Hepatocyte (in vitro differentiated cells): ENCODE measurements at places on chromosomes 13 and 19. TPM values are rescaled to one million over a fixed set of nuclear protein-coding genes. Genes with fewer than 3 reads are reported as not detected.

The PGLYRP1 gene
- polyA plus RNA-seq: not detected in 2 replicates

The LILRB4 gene
- polyA plus RNA-seq: not detected in 2 replicates

The GPR183 gene
- polyA plus RNA-seq: 1.4 and 3.0 TPM in 2 replicates

The ZNF382 gene
- 2.4 and 4.7 TPM in 2 replicates for polyA plus RNA-seq

The TPTE2 gene
- not detected in 2 replicates for polyA plus RNA-seq

The KLK1 gene
- polyA plus RNA-seq: 6.6 and 8.2 TPM in 2 replicates

The ETV2 gene
- polyA plus RNA-seq: 0.79 and 3.5 TPM in 2 replicates

The RASGRP4 gene
- 0.44 TPM in 1 of 2 replicates, not detected in the other for polyA plus RNA-seq

The CRYL1 gene
- 52.6 and 65.5 TPM in 2 replicates for polyA plus RNA-seq

The POP4 gene
- 91.8 and 111 TPM in 2 replicates for polyA plus RNA-seq

The PCCA gene
- 23.6 and 25.7 TPM in 2 replicates for polyA plus RNA-seq

The CEACAM5 gene
- 0.96 and 1.5 TPM in 2 replicates for polyA plus RNA-seq

The RDH8 gene
- polyA plus RNA-seq: not detected in 2 replicates

The C19orf33 gene
- 118 and 123 TPM in 2 replicates for polyA plus RNA-seq

The ZNF793 gene
- 6.0 and 6.2 TPM in 2 replicates for polyA plus RNA-seq

The ZNF132 gene
- 0.35 and 0.95 TPM in 2 replicates for polyA plus RNA-seq

The ZNF235 gene
- polyA plus RNA-seq: 2.7 and 2.8 TPM in 2 replicates

The IGSF23 gene
- polyA plus RNA-seq: 0.21 and 3.8 TPM in 2 replicates

The ADAMTSL5 gene
- 33.6 and 45.5 TPM in 2 replicates for polyA plus RNA-seq

The PLPPR3 gene
- polyA plus RNA-seq: 11.4 and 11.7 TPM in 2 replicates

The ARMC6 gene
- 25.8 and 30.8 TPM in 2 replicates for polyA plus RNA-seq

The ZNF541 gene
- polyA plus RNA-seq: 0.05 and 0.84 TPM in 2 replicates

The LRRC4B gene
- 1.8 and 2.1 TPM in 2 replicates for polyA plus RNA-seq

The NTF4 gene
- 6.9 and 11.5 TPM in 2 replicates for polyA plus RNA-seq

The FUT2 gene
- 14.4 and 16.9 TPM in 2 replicates for polyA plus RNA-seq

The DKKL1 gene
- 4.0 and 6.0 TPM in 2 replicates for polyA plus RNA-seq

The CPB2 gene
- 25.6 and 43.3 TPM in 2 replicates for polyA plus RNA-seq

The TMPRSS9 gene
- polyA plus RNA-seq: not detected in 2 replicates

The HOMER3 gene
- polyA plus RNA-seq: 41.4 and 53.4 TPM in 2 replicates

The OR10H1 gene
- not detected in 2 replicates for polyA plus RNA-seq

The CYP2A6 gene
- 0.50 and 1.7 TPM in 2 replicates for polyA plus RNA-seq

The FLT3LG gene
- 2.8 and 3.0 TPM in 2 replicates for polyA plus RNA-seq

The LGALS14 gene
- polyA plus RNA-seq: 1.3 TPM in 1 of 2 replicates, not detected in the other

The ARHGEF18 gene
- polyA plus RNA-seq: 35.9 and 36.7 TPM in 2 replicates

The CRTC1 gene
- polyA plus RNA-seq: 4.5 and 4.8 TPM in 2 replicates

The SLC1A6 gene
- 4.6 and 7.1 TPM in 2 replicates for polyA plus RNA-seq

The TMEM255B gene
- polyA plus RNA-seq: 4.0 and 6.3 TPM in 2 replicates

The UBE2L5 gene
- not detected in 2 replicates for polyA plus RNA-seq

The ZNF556 gene
- polyA plus RNA-seq: not detected in 2 replicates

The PRR36 gene
- polyA plus RNA-seq: 2.5 and 5.4 TPM in 2 replicates

The KCNK6 gene
- 16.0 and 21.5 TPM in 2 replicates for polyA plus RNA-seq

The GSX1 gene
- polyA plus RNA-seq: not detected in 2 replicates

The EPSTI1 gene
- 27.7 and 31.0 TPM in 2 replicates for polyA plus RNA-seq

The NAPSA gene
- 2.7 and 12.1 TPM in 2 replicates for polyA plus RNA-seq

The RFX1 gene
- polyA plus RNA-seq: 2.4 and 4.1 TPM in 2 replicates

The LPAR6 gene
- polyA plus RNA-seq: 7.2 and 8.2 TPM in 2 replicates

The CNFN gene
- 8.3 and 8.8 TPM in 2 replicates for polyA plus RNA-seq

The PRSS57 gene
- polyA plus RNA-seq: 1.2 TPM in 1 of 2 replicates, not detected in the other

The ZNF835 gene
- polyA plus RNA-seq: not detected in 2 replicates

The ZNF737 gene
- 9.1 and 9.9 TPM in 2 replicates for polyA plus RNA-seq

The KISS1R gene
- 2.1 and 4.2 TPM in 2 replicates for polyA plus RNA-seq

The FCGBP gene
- polyA plus RNA-seq: 2.4 and 3.1 TPM in 2 replicates

The AMER2 gene
- polyA plus RNA-seq: 0.02 and 0.18 TPM in 2 replicates
